ENCODE measurements at places on chromosomes 12 and 14.

DNA sequence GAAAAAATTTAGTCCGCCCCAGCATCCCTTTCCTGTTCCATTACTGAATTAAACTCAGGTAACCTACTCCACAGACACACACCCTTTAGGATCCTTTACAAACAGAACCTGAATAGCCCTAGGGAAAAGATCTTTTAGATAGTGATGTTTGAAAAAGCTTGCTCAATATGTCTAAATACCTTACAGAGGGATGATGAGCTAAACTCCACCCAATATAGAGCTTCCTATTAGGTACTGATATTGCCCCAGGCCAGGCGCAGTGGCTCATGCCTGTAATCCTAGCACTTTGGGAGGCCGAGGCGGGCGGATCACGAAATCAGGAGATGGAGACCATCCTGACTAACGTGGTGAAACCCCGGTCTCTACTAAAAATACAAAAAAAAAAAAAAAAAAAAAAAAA is 50.1 kb downstream of the FERMT2 start:
- DNase-seq = no peak

- DNase-seq = no peak
These were observed 157.5 kb downstream of the TMTC3 start for GRCh38 chr12:88299567-88300101.

- DNase-seq = peak; percentile 8
These were observed 776 bp downstream of the BMP4 start for GRCh38 chr14:53955671-53956426.

GRCh38 chr14:94761997-94762377 is 7.9 kb downstream of the GSC start:
- DNase-seq = no peak

DNA sequence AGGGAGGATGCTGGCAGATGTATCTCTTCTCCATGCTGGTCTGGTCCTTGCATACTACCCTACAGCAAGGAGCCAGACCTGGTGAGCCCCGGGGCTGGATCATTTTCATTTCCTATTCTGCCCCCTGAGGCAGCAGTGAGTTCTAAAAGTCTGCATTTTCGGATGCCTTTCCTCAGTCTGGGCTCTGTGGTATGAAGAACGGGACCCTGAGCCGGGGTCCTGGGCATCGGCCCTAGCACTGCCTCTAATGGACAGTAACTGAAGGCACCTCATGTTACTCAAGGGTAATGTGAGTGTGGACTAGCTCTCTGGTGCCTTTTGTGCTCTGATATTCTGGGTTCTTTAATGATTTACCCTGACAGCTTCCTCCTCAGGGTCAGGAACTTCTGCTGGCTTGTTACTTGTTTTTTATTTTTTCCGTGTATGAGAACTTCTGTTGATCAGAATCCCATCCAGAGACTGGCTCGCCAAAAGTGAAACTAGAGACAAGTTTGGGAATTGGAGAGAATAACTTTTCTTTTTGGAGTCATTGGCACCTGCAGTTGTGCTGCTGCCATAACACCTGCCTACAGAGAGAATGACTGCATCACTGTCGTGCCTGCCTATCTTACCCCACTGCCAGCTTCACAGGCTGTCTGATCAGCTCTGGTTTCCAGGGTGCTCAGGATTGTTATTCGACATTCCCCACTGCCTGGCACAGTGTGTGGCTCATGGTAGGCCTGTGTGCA is 62.3 kb downstream of the SUSD6 start:
- no peak for DNase-seq

Data from T follicular helper cell (primary cell).